ENCODE measurements at places on chromosomes 6 and 20.

- no peak for DNase-seq
Measured at GRCh38 chr6:3418496-3419060, 38.3 kb downstream of the SLC22A23 start.

- DNase-seq, result no peak
Measured at GRCh38 chr20:47588158-47588557, 86.5 kb downstream of the NCOA3 start.

DNA sequence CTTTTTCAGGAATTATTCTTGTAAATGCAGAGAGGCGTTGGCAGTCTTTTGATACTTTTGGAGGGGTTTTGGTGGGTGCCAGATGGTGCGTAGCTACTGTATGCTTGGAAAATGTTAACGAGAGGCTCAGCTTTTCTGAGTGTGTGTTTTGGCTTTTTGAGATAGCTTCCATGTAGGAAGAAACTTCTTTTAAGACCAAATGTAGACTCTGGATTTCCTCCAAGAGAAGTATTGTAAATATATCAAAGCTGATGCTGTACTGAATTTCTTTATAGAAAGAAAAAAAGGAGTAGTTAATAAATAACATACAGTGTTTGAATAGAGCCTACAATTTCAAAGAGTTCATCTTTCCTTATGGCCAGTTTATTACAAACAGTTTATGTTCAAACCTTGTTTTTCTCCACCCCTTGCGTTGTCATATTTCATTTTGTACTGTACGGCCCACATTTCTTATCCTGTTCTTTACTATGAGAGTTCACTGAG lies 16.7 kb downstream of the TIAM2 start:
- no peak for DNase-seq

DNA sequence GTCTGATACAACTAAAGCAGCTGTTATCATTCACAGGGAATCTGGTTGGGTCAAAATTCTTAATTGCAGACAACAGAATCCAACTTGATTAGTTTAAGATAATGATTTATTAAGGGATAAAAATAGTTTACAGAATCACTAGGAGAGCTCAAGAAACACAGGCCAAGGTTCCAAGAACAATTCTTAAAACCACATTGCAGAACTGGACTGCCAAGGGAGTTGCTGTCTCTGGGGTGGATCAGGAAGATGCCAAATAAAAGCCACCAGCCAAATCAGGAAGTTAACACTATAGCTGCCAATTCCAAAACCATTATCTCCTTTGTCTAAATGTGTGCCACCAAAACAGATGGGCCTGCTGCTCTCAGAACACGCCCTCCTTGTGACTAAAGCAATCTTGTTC lies 53.7 kb downstream of the NUDT3 start:
- DNase-seq, result no peak

GRCh38 chr6:50198245-50198644 lies 148.5 kb upstream of the DEFB112 start:
- peak; percentile 62 for DNase-seq

GRCh38 chr6:157830354-157831017 lies 7.4 kb downstream of the SNX9 start:
- DNase-seq, result no peak

- no peak for DNase-seq
Measured at GRCh38 chr20:38278763-38279162, 18.2 kb upstream of the KIAA1755 start.

DNA sequence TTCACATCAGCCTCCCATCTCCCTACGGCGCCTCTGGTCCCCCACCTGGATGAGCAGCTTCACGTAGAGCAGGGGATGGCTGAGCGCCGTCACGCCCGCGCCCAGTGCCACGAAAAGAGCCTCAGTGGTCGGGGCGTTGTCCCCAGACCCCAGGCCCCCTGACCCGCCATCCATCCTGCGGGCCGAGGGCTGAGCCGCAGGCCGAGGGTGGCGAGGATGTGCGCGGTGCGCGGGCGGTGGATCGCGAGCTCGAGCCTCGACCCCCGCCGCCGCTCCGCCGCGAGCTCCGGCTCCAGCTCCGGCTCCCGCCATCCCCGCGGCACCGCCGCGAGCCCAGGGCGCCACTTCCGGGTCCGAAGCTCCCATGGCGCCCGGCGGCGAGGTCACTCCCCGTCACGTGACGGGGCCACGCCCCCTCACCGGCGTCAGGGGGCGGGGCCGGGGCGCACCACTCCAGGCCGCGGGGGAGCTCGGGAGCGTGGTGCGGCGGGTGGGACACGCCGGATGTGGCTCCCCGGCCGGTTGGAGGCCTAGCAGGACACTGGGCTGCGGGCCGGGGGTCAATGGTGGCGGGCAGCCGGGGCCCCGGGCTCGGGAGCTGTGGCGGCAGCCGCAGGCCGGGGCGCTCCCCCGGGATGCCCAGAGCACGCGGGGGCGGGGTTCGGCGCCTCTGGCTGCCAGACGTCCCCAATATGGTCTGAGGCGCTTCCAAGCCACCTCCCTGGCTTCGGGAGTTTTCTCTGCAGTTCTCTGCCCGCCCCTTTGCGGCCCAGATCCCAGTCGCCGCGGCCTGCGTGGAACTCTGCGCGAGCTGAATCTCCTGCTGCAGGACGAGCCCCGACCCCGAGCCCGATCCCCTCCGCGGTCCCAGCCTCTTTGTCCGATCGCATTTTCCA lies at the start of gene MTCH1:
Gene MTCH1 (minus strand): TSS at position 389 of the 896 bp plus-strand sequence. CDS start 23 bp downstream, at position 366.
- peak; percentile 94 for DNase-seq

- no peak for DNase-seq
Measured at GRCh38 chr6:96940322-96940721, 15.8 kb downstream of the KLHL32 start.
